ENCODE measurements at places on chromosomes 7 and 10.

GRCh38 chr10:44424298-44424697 is 39.4 kb upstream of the CXCL12 start:
- no peak for DNase-seq

- no peak for DNase-seq
These were observed 10.0 kb downstream of the IDI2 start for GRCh38 chr10:1015688-1016087.

DNA sequence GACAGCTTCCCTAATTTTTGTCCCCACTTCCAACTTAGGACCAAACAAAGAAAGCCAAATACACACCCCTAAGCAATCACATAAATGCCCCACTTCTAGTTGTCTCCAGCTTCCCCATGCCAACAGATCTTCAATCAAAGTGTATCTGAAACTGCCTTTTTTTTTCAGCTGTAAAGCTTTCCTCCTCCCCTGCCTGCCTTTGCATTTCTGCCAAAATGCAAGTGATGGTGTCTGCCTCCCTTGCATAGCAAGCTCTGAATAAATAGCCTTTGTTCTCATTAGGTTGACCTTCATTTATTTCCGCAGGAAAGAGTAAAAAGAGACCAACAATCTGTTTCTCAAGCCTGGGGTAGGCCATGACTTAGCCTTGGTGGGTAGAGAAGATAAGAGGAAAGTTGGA is 459.4 kb downstream of the GPAM start:
- DNase-seq, result no peak

- DNase-seq, result no peak
These were observed 24.6 kb upstream of the BET1 start for GRCh38 chr7:94028768-94029167.

- DNase-seq, result peak; percentile 15
These were observed 79.3 kb downstream of the ITGB8 start for GRCh38 chr7:20409961-20410360.

- no peak for DNase-seq
These were observed 59.2 kb upstream of the CYP2C9 start for GRCh38 chr10:94879214-94879613.

- no peak for DNase-seq
These were observed 35.3 kb downstream of the TRRAP start for GRCh38 chr7:98913612-98914011.

DNA sequence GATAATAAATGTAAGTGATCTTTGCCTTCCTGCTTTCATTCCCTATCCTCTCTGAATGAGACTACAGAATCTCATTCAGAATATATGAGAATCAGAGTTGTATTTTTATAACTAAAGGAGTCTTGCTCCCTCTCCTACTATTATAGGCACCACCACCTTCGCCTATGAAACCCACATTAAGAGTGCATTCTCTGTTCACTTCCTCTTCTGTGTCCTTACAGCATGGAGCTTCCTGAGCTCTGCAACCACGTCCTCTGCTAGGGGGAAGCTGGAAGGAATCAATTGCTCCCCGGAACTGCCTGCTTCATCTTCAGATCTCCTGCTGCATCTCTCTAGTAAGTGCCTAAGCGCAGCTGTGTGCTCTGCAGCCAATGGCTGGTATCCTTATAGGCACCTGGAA is 820.7 kb downstream of the GRID1 start:
- DNase-seq, result no peak

DNA sequence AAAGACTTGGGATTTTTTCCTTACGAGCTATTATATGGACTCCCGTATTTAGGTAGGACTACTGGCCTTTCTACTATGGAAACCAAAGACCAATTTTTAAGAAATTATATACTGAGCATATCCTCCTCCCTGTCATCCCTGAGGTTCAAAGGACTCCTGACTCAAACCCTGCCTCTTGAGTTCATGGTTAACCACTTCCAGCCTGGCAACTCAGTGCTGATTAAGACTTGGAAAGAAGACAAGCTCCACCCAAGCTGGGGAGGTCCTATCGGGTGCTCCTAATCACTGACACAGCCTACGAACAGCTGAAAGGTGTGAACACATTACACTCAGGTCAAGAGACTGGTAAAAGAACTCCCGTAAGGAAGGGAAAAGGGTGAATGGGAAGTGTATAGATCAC is 66.8 kb downstream of the LYZL2 start:
- no peak for DNase-seq

GRCh38 chr7:75915416-75916156 is 631 bp downstream of the POR start:
- peak; percentile 16 for DNase-seq

GRCh38 chr7:877312-878232 is 1.2 kb downstream of the GET4 start:
- peak; percentile 37 for DNase-seq

DNA sequence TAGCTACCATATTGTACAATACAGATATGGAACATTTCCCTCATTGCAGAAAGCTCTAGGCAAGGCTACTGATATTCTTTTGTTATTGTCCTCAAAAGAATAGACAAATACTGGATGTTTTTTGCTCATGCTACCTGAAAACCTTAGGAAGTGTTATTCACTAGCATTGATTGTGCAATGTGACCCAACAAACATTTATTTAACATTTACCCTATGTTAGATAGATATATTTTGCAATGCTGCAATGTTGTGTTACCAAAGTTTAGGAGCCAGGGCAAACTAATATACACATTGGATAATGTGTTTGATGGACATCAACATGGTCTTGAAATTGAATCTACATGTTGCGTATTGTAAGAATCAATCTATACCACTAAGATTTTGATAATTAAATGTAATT is 112.8 kb upstream of the CREB5 start:
- DNase-seq, result no peak

DNA sequence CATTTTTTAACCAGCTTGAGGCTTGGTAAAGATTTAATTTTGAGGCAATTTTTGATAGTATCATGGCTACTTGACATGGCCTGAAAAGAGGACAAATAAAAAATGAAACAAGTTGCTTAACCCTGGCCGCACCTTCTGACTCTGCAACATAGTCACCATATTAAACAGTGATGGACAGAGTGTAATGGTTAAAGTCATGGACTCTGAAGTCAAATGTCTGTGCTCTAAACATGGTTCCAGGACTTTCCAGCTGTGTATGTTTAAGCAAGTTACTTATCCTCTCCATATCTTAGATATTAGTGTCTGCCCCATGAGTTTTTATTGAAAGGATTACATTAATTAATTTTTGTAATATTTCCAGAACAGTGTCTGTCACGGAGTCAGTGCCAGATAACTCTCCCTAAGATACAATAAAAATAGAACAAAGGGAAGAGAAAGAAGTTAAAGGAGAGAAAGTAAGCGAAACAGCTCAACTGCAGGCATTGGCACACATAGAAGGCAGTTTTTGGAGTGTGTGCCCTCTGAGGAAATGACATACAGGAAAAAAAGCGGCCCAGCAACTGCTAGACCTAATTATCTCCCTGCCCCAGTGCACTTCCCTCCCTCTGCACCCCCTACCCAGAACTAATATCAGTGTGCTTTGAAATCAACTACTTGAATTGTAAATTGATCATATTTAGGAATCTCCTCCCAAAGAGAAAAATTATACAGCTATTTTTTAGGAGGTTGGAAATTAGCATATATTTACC is 65.3 kb downstream of the MACC1 start:
- no peak for DNase-seq

DNA sequence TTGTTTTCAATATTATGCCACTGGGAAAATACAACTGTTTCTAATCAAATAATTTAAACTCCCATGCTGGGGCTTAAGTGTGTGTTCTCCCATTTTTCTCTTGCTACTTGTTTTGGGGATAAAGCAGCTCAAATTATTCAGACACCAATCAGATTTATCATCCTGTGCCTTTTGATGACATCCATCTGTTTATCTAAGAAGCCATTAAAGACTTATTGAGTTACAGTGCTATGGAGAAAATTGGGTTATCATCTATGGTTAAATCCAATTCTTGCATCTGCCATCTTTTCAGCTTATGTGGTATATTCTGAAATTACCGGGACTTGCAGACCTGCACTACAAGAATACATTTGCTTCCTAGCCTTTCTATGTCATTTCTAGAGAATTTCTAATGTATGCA is 401.2 kb downstream of the GFRA1 start:
- no peak for DNase-seq

DNA sequence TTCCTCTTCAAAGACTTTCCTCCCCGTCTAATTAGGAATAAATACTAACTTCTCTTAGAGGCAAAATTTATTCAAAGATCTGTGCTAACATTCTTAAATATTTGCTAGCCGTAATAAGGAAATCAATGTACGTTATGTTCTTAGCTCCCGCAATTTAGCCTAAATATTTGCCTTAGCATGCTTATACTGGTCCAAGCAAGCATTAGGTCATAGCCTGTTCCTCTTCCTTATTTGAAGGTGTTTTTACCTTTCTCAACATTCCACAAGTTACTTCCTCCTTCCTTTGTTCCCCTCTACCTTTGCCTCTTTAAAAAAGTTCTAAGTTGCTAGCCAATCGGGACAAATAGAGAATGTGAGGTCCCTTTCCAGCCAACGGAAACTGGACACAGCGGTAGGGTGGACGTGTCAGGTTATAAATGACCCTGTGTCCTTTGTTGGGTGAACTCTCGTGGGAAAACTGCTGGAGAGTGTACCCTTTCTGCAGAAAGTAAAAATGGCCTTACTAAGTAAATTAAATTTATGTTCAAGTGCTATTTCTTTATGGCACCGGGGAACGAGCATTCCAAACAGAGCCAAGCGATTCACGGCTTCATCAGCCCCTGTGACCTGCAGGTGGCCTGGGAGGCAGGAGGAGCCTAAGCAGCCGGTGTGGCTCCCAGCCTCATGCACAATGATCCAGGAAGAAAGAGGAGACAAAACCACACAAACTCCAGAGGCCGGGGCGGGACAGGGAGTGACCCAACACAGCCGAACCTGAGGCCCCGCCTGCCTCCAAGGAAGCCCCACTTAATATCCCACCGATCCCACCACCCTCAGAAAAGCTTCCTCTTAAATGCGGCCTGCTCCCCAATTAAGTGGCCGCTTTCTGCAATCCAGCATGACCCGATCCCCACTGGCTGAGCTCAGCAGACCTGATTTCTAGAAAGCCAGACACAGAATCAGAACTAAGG is 67.0 kb downstream of the ZRANB1 start:
- no peak for DNase-seq

DNA sequence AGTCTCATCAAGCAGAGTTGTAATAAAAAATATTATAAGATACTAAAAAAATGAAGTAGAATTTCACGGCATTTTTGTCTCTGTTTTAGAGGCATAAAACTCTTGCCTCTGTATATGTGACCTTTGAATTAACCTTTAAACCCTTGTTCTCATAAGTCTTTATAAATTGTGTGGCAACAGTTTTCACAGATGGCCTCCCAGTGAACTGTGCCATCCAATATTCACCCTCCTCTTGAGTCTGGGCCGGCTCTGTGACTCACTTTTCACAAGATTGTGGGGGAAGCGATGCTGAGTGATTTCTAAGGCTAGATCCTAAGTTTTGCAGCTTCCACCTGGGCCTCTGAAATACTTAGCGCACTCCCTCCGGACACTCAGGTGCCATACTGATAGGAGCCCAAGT is 4.6 kb upstream of the USP6NL start:
- peak; percentile 20 for DNase-seq

Data from ACHN (cell line).